ENCODE measurements at places on chromosomes 12 and 14.

- no peak for DNase-seq
Measured at GRCh38 chr12:16685107-16685506, 79.1 kb upstream of the LMO3 start.

DNA sequence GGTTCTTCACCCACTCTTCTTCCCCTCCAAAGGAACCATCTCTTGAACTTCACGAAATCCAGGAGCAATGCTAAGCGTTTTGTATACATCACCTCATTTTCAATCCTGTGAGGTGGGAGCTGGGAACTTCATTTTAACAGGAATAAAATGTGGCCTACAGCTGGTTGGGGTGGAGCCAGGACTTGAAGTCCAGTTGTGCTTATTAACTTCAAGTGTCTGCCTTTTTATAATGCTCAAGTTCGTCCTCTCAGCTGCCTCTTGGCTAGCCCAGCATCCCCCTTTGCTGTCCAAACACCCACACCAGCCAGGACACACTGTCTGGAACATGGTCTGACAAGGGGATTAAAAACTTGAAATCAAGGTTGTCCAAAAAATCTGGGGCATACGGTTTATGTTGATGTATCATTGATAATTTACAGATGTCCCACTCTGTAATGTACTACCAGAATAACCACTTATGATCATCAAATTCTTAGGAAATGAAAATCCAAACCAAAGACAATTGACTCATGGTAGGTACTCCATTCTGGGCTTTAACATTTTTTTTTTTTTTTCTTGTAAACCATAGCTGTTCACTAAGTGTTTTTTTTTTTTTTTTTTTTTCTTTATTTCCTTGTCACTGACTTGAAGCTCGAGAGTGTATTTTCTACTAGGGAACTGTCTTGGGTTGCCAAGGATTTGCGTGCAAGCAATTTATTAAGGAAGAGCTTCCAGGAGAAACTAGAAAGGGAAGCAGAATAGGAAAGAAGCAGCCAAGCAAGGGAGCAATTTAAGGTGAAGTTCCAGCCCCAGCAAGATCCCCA, 252.3 kb downstream of the EFCAB11 start:
- DNase-seq: peak; percentile 39

DNA sequence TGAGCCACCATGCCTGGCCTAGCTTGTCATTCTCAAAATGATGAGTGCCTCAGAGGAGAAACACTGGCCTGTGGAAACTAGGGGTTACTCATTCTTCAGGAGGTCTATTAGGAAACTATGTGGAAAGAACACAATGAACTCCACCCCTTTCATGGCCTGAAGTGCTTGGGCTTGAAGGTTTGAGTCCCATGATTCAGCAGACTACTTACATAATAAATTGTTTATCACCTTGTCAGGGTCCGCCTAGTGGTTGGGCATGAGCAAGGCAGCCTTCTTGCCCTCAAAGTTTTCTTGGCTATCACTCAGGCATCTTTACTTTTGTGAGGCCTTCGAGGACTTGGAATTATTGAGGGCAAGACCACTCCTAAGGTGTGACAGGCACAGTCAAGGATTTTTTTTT, 251.2 kb downstream of the ACSS3 start:
- no peak for DNase-seq

GRCh38 chr12:25757037-25757665, 201.3 kb upstream of the RASSF8 start:
- no peak for DNase-seq

- DNase-seq: no peak
Measured at GRCh38 chr12:66945189-66945817, 266.4 kb upstream of the GRIP1 start.

All from DMS 273 treated with DMSO at 0.1 percent for 48 hours (cell line).